Heart left ventricle (tissue), 16 donors: ENCODE measurements at places on chromosomes 2 and 18. TPM values are rescaled to one million over a fixed set of nuclear protein-coding genes. Genes with fewer than 3 reads are reported as not detected.

- DNase-seq = no peak
Measured at GRCh38 chr2:99933894-99934650, 208.3 kb downstream of the AFF3 start.

- no peak for DNase-seq
Measured at GRCh38 chr18:50644807-50645206, 84.9 kb downstream of the MAPK4 start.

DNA sequence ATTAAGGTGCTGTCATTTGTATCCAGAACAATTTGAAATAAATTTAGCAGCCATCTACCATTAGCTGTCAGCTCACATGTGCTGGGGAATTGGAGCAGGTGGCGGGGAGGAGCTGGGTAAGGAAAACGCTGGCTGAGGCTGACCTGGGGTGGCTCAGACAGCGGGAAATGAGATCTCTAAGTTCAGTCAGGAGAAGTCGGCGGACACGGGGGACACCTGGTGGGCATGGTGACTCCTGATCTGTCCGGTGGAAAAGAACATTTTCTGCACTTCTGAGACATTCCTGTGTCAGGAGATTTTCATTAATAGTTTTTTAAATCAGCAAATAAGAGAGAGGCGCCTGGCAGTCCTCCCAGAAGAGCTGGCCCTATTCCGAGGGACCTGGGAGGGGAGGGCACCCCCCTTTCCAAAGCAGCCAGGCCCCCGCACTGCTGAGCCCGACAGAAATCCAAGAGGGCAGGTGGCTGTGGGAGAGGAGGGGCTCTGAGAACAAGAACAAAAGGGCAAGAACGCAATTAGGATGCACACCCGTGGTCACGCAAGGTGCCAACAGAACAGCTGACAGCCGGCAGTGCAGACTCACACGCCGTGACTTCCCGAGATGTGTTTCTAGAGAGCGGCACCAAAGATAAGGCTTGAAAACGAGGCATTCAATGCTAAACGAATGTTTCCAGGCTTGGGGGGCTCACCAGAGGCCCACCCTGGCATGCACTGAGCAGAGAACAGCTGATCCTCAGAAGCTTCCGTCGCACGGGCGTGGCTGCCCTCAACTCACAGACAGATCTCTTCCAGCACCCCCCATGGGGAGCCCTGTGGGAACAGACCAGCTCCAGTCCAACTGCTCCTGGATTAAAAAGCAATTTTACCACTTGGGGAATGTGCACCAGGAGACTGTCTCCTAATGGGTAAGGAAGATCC is 26.4 kb downstream of the SLC66A2 start:
- peak; percentile 29 for DNase-seq

DNA sequence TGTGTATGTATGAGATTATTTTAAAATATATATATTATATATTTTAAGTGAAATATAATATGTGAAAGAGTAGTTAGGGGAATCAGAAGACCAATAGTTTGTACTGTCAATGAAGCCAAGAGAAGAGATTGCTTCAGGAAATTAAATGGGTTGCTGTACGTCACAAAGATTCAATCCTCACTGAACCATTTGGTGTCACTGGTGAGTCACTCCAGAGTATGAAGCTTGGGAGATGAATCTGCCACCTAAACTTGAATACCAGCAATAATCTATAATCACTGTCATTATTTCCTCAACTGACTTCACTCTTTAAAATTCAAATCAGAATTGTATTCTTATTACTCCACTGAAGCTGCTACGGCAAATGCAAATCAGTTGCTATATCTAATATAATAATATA is 41.9 kb upstream of the SCN9A start:
- DNase-seq = no peak

STARD6 gene
- polyA plus RNA-seq = not detected

- DNase-seq = no peak
Measured at GRCh38 chr2:132255714-132256113, 94.0 kb upstream of the ANKRD30BL start.

GRCh38 chr2:173223871-173224270 is 130.8 kb upstream of the CDCA7 start:
- DNase-seq = no peak

GPR155 gene
- polyA plus RNA-seq = 6.5 TPM

GRCh38 chr2:204335451-204336058 is 209.7 kb upstream of the PARD3B start:
- no peak for DNase-seq

PLGLB1 gene
- 2.2 TPM for polyA plus RNA-seq

GRCh38 chr18:10530852-10531251 is 5.0 kb downstream of the NAPG start:
- DNase-seq = no peak

XIRP2 gene
- polyA plus RNA-seq = 251 TPM

SERPINB5 gene
- not detected for polyA plus RNA-seq

DNA sequence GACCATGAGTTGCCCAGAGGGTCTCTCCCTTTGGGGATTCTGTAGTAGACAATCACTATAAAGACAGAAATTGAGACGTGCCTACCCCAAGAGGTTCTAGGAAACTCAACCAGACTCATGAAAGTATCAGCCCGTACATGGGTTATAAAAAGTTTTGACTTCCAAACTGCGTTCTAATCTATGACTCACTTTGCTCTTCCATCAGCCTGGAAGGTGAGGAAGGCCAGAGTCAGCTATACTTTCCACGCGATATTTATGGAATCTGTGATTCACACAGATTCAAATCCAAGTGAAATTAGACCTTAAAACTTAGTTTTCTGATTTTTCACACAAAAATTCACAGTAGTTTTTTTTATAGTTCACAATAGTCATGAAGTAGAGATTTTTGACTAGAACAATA is 7.7 kb upstream of the LYPD1 start:
- no peak for DNase-seq

DNA sequence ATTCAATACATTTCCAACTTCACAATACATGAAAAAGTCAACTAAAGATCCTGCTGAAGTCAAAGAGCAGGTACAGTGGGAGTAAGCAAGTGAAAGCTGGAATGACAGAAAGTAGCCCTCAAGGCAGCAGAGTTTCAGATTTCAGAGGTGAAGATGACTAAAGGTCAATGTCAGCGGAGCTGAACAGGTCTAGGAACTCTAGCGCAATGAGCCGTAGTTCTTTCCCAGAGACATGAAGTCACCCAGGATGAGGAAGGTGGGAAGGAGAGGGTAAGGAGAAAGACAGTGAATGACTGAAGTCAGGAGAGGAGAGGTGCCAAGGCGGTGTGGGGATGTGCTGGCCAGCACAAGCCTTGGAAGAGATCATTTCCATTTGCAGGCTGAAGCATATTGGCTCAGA is 28.1 kb downstream of the PTPN2 start:
- DNase-seq = no peak

- no peak for DNase-seq
Measured at GRCh38 chr18:63265326-63265725, 54.2 kb downstream of the BCL2 start.

DNA sequence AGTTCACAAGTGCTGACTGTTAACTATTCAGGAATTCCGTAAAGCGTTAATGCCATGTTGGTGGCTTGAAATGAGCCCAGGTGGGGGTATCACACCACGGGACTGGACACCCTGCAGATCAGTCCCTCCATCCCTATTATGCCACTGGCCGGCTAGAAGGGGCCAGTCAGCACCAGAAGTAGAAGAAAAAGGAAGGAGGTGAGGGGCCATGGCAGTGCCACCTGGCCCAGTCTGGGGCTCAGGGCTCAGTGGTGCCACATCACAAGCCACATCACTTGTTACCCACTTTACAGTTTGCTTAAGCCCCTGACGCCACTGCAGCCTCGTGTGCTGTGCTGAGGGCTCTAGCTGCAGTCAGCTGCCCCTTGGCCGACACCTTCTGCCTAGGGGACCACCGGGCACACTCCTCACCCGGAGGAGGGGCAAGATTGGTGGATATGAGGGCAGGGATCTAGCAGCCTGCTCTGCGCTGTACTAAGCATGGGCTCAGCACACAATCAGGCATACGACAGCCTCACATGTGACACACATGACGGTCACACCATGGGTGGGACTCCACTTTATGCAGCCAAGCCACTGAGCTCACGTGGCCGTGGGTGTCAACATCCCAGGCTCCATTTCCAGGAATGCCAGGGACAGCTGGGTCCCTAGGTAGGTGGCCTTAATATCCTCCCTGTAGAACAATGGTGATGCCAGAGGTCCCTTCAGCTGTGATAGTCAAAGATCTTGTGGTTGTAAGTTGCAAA is 3.6 kb downstream of the LIMS2 start:
- DNase-seq = no peak

DNA sequence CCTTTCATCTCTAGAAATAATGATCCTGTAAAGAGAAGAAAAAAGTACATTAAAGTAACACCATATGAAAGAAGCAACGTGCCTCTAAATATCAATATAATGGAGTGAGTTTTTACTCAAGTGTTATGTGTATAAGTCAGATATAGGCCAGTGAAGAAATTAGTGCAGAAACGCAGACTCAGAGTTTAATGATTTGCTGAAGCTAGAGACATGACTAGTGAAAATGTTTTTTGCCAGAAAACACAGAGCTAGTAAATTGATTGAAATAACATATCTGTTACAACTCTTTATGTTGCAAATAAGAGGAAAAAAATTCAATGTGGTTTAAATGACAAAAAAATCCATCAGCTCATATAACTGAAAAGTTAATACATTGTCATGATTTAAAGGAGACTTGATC is 217.2 kb upstream of the NXPH2 start:
- DNase-seq = no peak

GRCh38 chr2:65586516-65586915 is 154.1 kb upstream of the SPRED2 start:
- no peak for DNase-seq

DPP4 gene
- 3.4 TPM for polyA plus RNA-seq

QPCT gene
- 1.3 TPM for polyA plus RNA-seq

DNA sequence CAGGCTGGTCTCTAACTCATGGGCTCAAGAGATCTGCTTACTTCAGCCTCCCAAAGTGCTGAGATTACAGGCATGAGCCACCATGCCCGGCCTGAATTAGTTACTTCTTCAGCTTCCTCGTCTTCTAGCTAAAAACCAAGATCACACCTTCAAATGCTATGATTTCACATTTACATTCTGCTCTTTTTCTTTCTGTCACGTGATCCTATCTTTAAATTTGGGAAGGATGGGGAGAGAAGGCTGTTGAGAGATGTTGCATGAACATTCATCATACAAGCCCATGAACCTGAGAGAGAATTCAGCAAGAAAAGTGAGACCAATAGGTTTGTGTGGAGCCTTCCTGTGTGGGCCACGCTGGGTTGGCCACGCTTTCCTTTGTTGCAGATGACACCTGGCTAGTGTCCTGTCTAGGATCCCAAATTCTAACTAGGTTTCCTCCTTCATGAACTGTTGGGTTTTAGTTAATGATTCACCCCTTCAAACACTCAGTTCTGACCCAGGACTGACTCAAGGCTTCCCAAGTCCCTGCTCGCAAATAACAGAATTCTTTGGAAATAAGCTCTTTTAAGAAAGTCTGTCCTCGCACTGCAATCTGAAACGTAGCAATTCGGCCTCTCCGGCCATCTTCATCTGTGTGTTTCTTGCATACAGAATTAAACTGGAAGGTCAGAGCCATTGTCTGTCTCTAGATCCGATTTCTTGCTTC is 57.3 kb upstream of the CREB1 start:
- DNase-seq = no peak

DUSP19 gene
- 4.2 TPM for polyA plus RNA-seq

GRCh38 chr2:112782234-112782799 is 2.0 kb downstream of the IL1A start:
- DNase-seq = no peak

GRCh38 chr2:26975656-26976055 is 5.2 kb downstream of the MAPRE3 start:
- no peak for DNase-seq

DNA sequence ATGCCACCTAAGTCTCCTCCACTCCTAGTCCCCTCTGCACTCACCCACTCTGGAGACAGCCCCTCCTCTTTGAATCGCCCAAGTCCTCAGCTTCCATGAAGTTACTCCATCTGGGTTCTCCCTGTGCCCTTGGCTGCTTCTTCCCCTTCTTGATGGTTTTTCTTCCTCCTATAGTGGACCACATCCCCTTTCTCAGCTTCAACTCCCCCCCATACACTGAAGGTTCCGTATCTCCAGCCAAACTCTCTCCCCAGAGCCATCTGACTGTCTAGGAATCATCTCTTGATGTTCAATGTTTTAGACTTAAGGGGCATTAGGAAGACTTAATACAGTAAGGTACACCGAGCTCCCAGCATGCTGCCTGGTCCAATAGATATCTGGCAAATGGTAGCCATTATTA is 39.6 kb downstream of the EMX1 start:
- no peak for DNase-seq

DNA sequence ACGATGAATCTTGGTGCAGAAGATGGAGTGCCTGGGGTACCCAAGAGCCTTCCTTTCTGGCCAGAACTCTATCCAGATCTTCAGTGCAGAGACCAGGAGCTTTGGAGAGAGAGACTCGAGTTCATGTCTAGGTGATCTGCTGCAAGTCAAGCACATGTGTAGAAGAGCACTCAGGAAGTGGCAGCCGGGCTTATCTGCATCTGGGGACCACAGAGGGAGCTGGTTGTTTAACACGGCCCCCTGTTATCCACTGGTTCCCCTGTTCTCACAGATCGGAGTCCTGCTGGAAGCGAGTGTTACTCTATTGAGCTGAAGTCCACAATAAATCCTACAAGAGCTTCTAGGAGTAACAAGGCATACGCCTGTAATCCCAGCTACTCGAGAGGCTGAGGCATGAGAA is 128.3 kb downstream of the ACOXL start:
- no peak for DNase-seq

IKZF2 gene
- polyA plus RNA-seq = 1.3 TPM

DNA sequence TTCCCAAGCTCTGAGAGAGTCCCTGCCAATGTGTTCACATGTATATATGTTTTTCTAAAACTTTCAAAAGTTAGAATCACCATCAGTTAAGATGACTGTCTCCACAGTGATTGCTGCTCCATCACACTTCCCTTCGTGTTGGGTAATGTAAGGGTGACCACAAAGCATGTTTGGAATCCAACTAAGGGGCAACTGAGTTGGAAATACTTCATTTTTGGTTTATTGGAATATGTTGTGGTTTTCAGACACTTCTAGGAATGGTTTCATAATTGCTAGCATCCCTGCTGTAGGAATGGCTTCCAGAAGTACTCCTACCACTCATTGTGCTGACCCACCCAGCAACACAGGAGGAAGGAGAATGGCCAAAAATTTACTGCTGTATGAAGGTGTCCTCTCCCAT is 212.5 kb upstream of the GULP1 start:
- DNase-seq = no peak

GRCh38 chr2:104834431-104835153 is 19.3 kb upstream of the POU3F3 start:
- DNase-seq = no peak

GRCh38 chr2:11925295-11926066 is 179.0 kb downstream of the LPIN1 start:
- no peak for DNase-seq

DNA sequence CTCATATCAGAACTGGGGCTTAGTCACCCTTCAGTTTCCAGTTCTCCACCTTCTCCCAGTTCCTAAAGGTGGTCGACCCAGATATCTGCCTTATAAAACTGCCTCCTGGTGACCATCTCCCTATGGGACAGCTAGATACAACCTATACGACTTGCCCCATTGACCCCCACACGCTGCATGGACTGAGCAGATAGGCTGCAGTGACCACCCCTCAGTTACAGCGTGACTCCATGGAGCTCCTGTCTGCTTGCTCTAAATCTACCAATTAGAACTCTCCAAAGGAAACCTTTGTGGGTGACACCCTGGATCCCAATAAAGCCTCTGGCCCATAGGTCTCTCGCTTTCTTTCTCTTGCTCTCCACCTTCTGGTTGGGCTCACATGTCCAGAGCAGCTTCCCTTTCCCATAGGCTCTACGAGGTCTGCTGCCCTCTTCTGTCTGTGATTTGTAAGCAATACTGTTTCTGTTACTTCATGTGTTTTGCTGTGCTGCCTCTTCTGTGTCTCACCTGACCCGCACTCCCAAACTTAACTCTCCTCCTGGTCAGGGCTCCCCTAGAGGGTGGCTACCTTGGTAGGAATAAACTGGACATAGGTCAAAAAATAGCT is 971.3 kb upstream of the FAM98A start:
- DNase-seq = no peak
